Kidney (tissue), 22 donors: ENCODE measurements at places on chromosomes 5 and 9. TPM values are rescaled to one million over a fixed set of nuclear protein-coding genes. Genes with fewer than 3 reads are reported as not detected.

The GABRP gene
- 3.4 TPM for polyA plus RNA-seq

The PCDHGA11 gene
- polyA plus RNA-seq = 0.37 TPM

The PAPPA gene
- 4.2 TPM for polyA plus RNA-seq

The AFAP1L1 gene
- polyA plus RNA-seq = 4.8 TPM

The FOXD4L5 gene
- polyA plus RNA-seq = not detected

The NUDT2 gene
- polyA plus RNA-seq = 32.1 TPM

The MEGF10 gene
- polyA plus RNA-seq = 0.09 TPM

The RASGRF2 gene
- 4.9 TPM for polyA plus RNA-seq

- no peak for DNase-seq
Observed at GRCh38 chr9:4262735-4263141, 37.1 kb downstream of the GLIS3 start.

DNA sequence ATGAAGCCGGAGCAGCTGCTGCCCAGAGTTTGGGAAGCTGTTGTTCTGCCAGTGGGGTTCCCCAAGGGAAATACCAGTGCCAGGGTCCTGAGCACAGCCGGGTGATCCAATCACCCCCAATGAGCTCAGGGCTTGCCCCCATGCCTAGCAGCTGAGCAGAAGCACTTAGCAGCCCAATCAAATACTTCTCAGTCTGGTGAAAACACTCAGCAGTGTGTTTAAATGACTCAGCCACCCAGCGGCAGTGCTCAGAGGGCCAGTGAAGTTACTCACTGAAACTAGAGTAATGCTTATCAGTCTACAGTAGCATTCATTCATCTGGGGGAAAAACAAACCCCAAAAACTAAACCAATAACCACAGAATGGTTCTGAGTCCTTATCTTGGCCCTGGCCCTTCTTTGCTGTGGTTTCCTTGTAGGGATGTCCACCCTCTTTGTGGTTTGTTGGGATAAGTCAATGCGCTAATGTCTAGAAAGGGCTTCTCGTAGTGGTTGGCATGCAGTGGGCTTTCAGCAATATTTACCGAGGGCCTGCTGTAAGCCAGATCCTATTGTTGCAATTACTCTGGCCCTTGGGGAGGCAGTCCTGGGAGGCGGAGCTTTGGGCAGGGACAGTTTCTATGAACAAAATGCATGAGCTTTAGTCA, 43.1 kb downstream of the LHX2 start:
- no peak for DNase-seq

DNA sequence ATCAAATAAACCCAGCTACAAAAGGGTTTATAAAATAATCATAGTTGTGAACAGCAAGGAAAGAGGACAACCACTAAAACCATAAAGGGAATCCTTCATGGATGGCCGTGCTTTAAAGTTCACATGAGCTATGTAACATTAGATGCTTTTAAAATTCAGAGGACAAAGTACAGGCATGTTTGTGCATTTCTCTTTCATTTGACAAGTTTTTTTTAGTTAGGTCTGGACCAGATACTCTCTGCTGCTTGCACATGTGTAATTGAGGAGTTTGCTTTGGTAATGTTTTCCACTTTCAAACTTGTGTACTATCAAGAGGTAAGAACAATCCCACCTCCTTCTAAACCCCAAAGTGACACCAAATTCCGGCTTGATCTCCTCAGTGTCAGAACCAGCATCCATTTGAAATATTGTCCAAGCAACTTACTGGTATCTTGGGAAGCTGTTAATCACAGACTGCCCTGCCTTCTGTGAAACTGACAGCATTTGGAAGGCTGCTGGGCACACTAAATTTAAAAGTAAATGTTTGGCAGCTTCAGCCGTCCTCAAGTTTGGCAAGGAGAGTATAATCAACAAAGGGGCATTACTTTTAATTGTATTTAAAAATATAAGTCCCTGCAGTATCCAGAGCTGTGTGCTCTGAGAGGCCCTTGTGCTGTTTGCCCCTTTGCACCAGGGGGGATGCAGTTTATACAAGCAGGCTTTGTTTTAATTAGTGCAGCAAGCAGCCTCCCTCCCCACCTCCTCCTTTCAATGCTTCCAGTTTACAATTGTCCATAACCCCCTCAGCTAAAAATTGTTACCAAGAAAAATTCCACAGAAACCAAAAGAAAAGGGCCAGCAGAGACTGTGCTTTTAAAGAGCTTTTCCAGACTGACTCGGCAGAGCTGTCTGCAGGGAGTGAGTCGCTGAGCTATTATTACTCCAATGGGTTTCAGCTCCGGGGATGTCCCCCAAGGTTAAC, 328.3 kb upstream of the MPDZ start:
- no peak for DNase-seq

DNA sequence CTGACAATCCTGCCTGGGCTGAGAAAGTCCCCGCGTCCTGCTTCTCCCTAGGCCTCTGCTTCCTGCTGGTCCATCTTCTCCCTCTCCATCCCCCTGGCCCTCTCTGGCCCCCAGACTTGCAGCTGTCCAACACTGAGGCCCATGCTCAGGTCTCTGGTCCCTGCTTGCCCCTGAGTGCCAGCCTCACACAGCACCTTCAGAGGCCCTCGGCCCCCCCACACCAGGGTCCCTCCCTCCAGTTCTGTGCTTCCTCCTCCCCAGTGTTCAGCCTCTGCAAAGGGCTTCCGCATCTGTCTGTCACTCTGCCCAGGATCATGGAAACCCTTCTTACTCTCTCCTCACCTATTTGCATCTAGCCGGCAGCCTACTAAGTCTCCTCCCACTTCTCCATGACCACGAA, 62.4 kb upstream of the CTSL start:
- DNase-seq = no peak

- DNase-seq = peak; percentile 55
Observed at GRCh38 chr5:57887851-57888621, 405.4 kb upstream of the ACTBL2 start.

DNA sequence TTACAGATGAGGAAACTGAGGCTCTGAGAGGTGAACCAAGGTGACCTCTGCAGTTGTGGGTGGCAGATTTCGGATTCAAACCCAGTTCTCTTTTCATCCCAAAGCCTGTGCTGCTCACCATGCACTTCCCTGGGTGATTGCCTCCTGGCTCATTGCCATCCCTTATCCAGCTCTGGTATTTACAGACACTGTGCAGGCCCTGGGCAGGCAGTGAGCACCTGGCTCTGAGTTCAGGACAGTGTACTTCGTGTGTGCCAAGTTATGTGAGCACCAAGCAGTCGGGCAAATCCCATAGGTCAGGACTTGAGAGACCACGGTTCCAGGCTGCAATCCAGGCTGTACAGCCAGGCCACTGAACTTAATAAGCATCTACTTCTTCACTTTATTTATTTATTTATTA, 1.4 kb downstream of the LRSAM1 start:
- no peak for DNase-seq

- no peak for DNase-seq
Observed at GRCh38 chr9:76336027-76336426, 58.2 kb downstream of the RFK start.

- DNase-seq = peak; percentile 83
Observed at GRCh38 chr9:125407974-125408900, 146.6 kb downstream of the GAPVD1 start.

GRCh38 chr9:126851286-126851880, 9.1 kb upstream of the ZBTB34 start:
- DNase-seq = no peak

DNA sequence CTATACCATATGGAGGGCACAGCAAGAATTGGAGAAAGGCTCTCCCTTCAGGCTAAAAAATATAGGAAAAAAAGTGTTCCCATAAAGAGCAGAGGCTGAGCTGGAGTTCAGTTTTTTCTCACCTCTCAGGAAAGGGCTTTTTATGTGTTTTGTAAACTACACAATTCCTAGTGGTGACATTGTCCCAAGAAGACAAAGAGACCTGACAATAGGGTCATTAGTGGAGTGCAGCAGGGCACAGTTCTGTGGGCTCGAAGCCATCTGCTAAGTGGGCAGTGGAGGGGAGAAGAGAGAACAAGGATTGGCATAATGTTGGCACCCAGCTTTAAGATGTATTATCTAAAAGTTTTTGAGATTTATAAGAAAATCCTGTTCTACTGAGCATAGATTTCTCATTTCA, 162.5 kb downstream of the HCN1 start:
- no peak for DNase-seq

- no peak for DNase-seq
Observed at GRCh38 chr9:75039801-75040200, 11.7 kb upstream of the CARNMT1 start.

GRCh38 chr9:95138474-95138873, 179.0 kb downstream of the FANCC start:
- DNase-seq = no peak

DNA sequence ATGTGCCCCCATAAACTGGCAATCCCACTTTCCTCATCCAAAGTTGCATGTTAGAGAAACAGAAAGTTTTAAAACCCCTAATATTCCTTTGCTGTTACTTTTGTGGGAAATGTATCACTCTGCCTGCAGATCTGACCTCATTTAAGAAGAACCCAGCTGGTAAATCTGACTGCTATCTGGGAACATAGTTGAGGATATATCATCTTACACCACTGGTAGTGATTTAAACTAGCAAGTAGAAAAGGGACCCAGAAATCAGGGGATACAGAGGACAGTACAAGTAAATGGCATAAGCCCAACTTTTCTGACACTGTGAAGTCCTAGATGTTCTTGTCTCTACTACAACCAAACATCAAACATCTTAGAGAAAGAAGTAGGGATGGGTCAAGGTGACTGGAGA, 1060.5 kb upstream of the DMAC1 start:
- DNase-seq = no peak

- no peak for DNase-seq
Observed at GRCh38 chr5:123617561-123617960, 105.6 kb downstream of the CSNK1G3 start.

GRCh38 chr9:33289936-33290246, 425 bp upstream of the NFX1 start:
- no peak for DNase-seq

DNA sequence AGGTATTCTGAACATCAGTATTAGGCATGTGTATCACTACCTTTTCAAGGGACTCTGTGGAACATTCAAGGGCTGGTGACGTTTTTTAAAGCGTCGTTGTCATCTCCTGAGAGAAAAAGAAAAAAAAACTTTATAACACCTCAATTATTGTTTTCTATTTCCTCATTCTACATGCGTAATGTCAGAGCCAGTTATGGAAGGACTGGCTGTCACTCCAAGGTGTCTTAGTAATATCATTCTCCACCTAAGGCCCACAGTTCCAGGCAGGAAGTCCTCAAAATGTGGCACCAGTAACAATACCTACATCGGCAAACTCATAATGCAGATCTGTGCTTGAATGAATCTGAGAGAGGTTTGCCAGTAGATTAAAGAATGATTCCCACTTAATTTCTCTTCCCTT, 210.2 kb downstream of the SAXO1 start:
- no peak for DNase-seq

GRCh38 chr9:4519604-4520003, 29.3 kb downstream of the SLC1A1 start:
- no peak for DNase-seq

GRCh38 chr9:34430843-34431437, 27.4 kb downstream of the FAM219A start:
- DNase-seq = peak; percentile 71

DNA sequence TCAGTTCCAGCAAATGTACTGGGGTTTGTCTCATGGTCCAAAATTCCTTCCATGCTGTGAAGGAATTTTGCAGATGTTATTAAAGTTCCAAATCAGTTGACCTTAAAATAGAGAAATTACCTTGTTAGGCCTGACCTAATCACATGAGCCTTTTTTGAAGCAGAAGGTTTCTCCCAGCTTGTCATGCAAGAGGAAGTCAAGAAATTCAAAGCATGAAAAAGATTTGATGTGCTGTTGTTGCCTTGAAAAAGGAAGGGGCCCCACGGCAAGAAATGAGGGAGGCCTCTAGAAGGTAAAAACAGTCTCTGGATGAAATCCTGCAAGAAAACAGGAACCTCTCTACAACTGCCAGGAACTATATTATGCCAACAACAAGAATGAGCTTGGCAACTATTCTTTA, 24.2 kb upstream of the HAPLN1 start:
- no peak for DNase-seq

GRCh38 chr5:157029457-157029856, 29.5 kb downstream of the HAVCR1 start:
- no peak for DNase-seq
